ENCODE measurements at places on chromosomes 13 and 19.
A peak's percentile ranks its signal among the peaks of the same experiment; 100 is the strongest.

GRCh38 chr13:113539176-113539575 is 45.4 kb upstream of the TFDP1 start:
- no peak for DNase-seq

DNA sequence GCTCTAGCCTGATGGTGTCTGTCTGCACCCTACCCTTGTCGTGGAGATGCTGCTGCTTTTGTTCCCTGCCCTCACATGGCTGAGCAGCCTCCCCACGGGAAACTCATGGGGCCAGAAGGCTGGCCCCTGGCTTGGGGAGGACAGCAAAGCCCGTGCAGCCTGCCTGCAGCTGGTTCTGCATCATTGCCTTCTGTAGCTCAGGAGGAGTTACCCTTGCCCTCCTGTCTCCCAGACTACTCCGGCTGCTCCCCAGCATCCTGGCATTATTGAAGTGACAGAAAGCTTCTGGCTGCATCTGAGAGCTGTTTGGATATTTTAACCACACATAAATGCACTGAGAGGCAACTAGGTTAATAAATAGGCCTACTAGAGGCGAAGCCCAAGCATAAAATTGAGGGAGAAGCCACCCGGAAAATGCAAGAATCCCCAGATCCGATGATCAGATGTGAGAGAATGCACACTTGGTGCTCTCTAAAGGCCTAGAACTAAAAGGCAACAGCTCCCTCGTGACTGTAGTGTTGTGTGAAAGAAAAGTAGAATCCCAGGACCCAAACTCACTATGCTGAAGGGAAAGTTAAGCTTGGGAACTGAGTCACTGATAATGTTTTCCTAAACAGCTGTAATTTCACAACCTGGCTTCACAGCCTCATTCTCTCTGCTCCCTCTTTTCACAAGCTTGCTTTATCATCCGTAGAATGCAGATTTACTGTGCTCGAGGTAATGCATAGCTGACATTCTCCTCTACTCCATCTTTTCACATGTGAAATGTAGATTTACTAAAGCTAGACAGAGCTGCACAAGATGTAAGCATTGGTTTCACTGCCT is 110.8 kb downstream of the TNFRSF19 start:
- no peak for DNase-seq

- DNase-seq, result no peak
These were observed 201.4 kb downstream of the OXGR1 start for GRCh38 chr13:96792736-96793403.

GRCh38 chr19:18128044-18128443 is 24.9 kb upstream of the PIK3R2 start:
- DNase-seq, result no peak

DNA sequence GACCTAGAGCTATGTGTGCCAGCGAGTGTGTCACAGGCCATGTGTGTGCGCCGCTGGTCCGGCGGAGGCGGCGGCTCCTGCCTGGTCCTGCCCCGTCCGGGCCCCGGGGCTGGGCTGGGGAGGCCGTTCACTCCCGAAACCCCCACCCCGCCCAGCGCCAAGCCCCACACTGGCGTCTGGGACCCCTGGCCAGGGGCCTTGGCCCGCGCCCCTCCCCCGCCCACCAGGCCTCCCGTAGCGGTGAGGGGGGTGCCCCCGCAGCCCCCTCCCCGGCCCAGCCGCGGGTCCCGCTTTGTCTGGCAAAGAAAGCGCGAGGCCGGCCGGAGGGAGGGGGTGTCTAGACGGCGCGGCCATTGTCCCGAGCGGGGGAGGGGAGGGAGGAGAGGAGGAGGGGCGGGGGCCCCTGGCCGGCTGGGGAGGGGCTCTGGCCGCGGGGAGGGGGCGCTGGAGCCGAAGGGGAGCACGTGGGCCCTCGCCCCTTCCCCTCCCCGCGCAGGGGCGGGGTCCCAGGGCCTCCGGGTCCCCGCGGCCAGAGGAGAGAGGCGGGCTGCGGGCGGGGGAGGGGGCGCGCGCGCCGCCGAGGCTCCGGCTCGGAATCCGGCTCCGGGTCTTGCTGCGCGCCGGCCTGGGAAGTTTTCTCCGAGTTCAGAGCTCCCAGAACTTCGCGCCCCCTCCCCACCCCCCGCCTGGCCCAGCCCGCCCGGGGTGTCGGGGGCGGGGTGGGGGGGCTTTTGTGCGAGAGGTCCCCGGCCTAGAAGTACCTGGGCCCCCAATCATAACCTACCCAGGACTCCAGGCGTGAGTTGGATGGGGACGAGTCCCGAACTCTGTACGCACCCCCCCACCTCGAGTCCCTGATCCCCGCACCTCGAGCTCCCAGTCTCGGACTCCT is 888 bp downstream of the NOTCH3 start:
- no peak for DNase-seq

DNA sequence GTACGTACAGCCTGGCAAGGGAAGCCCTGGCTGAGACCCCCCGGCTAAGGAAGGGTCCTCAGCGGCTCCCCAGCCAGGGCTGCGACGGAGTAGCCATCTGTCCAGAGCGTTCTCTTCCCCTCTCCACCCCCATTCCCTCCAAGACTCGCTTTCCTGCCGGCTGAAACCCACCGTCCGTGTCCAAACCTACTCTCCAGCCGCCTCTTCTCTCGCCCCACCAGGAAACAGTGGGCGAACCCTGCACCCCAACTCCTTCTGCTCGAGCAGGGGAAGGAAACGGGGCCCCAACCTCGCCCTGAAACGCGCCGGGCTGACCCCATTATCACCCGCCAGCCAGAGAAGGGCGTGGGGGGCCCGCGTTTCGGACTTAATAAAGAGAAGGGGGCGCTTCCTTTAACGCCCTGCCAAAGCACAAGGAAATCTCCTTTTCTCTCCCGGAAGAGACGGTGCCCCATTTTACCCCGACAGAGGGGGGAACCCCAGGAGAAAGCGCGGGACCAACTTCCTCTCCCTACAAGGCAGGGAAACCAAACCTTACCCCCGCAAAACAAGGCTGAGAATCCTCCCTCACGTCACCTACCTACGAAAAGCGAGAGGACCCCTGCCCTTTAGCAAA is 2.5 kb downstream of the ZC3H4 start:
- peak; percentile 85 for DNase-seq

DNA sequence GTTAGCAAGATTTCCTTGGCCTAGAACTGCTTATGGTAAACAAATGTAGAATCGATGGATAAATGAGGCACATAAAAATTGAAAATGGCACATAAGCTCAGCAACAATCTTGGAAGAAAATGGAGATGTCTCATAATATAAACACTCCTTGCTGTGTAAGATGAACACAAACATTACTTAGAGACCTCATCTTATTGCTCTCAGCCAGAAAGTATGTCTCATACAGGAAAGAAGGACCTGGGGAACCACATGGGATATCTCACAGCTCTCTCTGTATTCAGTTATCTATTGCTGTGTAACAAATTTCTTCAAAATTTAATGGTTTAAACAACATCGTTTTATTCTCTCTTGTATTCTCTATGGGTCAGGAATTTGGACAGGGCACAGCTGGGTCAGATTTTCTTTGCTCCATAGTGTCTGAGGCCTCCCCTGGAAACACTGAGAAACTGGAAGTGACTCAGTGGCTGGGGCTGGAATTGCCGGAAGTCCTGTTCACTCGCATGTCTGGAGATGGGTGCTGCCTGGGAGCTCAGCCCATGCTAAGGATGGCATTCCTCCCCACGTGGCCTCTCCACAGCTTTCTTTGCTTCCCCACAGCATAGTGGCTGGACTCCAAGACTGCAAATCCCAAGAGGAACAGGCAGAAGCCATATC is 105.1 kb downstream of the NUFIP1 start:
- no peak for DNase-seq

- DNase-seq, result no peak
These were observed 254.5 kb downstream of the SLITRK6 start for GRCh38 chr13:85544756-85545155.

DNA sequence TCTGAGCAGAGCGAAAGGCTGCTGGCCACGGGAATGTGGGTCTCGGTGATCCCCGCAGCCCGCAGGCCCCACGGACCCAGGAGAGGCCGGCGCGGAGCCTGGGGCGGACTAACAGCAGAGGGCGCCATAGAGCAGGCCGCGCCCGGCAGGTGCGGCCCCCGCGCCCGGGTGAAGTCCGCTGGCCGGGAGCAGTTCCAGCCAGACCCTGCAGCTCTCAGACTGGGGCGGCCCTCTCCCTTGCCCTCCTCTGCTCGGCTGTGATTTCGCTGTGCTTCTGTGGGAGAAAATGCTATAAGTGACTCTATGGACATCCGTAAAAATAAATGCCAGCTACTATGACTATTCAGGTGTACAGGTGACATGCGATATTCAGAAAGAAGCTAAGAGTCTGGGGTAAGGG is 37.7 kb downstream of the GSX1 start:
- peak; percentile 87 for DNase-seq

DNA sequence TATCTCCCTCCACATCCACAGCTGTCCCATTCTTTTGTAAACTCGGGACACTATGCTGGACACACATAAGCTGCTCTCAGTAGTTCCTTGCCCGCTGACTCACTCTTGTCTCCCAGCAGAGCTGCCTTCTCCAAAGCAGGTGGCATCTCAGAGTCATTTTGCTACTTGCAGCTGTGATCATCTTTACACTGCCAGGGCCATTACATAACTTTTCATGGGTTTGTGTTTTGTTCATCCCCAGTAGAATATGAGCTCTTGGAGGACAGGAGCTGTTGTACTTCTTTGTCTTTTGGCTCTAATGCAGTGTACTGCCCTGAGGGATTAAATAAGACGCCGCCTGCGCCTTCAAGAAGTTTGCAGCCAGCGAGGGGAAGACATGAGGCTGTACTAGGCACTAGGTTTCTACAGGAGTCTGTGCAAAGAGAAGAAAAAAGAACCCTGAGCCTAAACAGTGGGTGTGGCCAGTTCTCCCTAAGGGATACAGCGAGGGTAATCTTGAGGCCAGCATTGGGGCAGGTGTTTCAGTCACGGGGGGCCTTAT is 40.8 kb upstream of the GPR183 start:
- no peak for DNase-seq
